Astrocyte of the hippocampus (primary cell): ENCODE measurements at places on chromosomes 2 and 18.
A peak's percentile ranks its signal among the peaks of the same experiment; 100 is the strongest.

DNA sequence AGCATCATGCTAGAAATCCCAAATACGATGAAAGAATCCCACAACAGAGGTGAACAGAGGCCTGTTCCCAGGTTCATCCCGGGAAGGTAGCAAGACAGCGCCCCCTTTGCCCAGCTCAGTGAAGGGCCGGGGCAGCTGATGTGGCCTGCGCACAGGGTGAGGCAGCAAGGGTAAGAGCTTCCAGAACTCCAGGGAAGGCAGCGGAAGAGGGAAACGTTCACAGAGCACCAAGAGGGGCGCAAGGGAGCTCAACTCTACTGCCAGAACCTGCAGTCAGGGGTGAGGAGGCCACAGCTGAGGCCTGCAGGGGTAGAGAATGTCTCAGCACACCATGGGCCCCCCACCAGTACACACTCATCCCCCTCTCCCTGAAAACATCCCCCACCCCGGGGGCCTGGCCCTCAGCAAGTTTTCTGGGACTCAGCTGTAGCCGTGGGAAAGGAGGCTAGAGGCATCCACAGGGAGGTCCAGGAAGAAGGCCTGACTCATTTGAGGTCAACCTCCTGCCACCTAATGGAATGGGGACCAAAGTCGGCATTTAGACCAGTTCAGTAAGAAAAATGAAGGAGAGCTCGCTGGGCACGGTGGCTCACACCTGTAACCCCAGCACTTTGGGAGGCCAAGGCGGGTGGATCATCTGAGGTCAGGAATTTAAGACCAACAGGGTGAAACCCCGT, 95.6 kb upstream of the ASAP2 start:
- no peak for DNase-seq

DNA sequence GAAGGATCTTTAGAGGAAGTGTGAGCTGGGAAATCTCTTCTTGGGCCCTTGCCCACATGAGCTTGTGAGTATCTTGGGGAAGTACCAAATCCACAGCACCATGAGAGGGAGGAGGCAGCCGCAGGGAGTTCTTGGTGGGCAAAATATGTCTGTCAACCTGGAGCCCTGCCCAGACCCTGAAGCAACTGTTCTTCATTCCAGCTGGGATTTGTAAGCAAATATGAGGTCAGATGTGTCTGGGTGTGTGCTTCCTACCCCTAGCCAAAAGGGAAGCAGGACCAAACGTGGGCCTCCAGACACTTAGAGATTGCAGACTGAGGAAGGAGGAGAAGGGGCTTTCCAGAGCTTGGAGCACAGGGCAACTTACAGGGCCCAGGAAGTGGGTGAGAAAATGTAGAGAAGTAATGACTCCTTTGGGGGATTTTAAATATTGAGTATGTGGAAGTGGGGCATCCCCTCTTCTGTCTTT, 41.9 kb downstream of the TMEM247 start:
- peak; percentile 60 for DNase-seq

DNA sequence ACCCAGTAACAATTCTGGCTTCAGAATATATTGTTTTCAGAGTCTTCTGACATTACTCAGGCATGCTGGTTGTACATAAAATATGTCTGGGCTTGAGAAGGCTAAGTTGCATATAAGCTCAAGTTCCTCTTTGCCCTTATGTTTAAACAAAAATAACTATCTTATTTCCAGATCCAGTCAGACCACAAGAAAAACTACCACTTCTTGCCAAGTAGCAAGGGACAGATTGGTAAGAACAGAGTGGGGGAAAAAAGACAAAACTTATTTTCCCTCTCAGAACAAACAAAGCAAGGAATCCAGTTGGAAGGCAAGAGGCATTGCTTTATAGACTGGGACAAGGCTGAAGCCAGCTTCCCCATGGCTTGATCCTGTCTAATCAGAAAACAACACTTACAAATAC, 1036.7 kb upstream of the CELF4 start:
- no peak for DNase-seq

GRCh38 chr2:36659872-36660312, 36.6 kb upstream of the VIT start:
- peak; percentile 44 for DNase-seq

GRCh38 chr2:29487967-29488555, 372.8 kb downstream of the CLIP4 start:
- DNase-seq = peak; percentile 24

GRCh38 chr18:57585421-57585820, 1.1 kb downstream of the FECH start:
- peak; percentile 29 for DNase-seq

GRCh38 chr2:61920548-61920947, 15.1 kb downstream of the COMMD1 start:
- DNase-seq = no peak

DNA sequence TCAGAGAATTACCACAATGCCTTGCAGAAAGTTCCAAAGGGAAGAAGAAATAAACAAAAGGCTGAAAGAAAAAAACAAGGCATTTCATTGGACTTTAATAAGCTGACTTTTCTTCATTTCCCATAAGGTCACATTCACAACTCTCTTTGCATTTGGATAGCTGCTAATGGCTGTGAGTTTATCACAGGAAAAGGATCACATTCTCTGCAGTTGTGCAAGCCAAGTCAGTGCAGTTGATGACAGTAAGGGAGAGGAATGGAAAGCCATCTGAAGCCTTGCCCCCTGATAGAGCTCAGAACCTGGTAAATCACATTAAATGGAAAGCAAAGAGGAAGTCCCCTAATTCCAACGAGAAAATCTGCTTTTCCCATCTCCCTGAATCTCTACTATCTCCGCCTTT, 950.6 kb downstream of the CNTNAP5 start:
- no peak for DNase-seq

- no peak for DNase-seq
Measured at GRCh38 chr2:47006374-47007222, 91.0 kb upstream of the MCFD2 start.

DNA sequence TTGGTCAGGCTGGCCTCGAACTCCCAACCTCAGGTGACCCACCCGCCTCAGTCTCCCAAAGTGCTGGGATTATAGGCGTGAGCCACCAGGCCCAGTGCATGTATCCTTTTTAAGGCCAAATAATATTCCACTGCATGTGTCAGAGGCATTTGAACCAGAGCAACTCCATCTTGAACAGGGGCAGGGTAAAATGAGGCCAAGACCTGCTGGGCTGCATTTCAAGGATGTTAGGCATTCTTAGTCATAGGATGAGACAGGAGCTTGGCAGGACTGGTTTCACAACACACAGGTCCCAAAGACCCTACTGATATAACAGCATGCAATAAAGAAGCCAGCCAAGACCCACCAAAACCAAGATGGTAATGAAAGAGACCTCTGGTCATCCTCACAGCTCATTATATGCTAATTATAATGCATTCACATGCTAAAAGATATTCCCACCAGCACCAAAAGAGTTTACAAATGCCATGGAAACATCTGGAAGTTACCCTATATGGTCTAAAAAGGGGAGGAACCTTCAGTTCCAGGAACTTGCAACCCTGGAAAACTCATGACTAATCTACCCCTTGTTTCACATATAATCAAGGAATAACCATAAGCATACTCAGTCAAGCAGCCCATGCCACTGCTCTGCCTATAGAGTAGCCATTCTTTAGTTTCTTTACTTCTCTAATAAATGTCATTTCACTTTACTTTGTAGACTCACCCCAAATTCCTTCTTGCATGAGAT, 204.6 kb downstream of the RAB3GAP1 start:
- no peak for DNase-seq

DNA sequence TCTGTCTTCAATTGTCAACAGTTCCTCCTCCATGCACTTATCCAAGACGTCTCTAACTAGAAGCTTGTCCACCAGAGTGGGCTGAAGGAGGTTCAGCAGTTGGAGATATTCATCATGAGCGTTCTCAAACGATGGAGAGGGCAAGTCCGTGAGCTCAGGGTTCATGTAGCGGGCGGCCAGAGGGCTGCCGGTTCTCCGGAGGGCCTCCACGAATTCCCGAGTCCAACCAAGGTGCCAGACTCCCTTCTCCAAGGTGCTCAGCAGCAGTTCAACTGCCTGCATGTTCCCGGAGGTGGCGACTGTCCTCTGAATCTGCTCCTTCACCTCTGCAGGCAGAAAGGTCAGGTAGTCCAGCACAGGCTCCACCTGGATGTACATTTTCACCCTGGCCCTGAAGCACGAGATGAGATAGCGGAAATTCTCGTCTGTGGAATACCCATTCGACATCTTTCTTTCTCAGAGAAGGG, 590 bp downstream of the IFIH1 start:
- peak; percentile 29 for DNase-seq

DNA sequence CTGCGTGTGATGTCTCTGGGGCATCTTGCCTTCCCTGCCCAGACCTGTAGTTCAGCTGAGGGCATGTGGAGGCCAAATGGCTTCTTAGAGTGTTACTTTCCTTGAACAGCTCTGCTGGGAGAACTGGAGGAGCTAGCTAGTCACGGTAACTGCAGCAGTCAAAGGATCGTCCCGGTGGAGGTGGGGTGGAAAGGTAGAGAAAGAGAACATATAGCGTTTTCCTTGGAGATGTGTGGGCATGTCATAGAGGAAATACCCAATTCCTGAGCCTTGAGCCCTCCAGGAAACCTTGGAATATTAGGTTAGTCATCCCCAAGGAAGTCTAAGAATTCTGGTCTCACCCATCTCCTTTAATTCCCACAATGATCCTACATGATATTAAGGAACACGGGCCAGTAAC, 33.5 kb upstream of the IL37 start:
- DNase-seq = no peak

- peak; percentile 49 for DNase-seq
Measured at GRCh38 chr2:163044114-163044513, 205.5 kb upstream of the KCNH7 start.

GRCh38 chr2:138124521-138124920, 160.2 kb downstream of the HNMT start:
- no peak for DNase-seq

GRCh38 chr18:6205706-6206105, 209.0 kb downstream of the L3MBTL4 start:
- DNase-seq = peak; percentile 61

DNA sequence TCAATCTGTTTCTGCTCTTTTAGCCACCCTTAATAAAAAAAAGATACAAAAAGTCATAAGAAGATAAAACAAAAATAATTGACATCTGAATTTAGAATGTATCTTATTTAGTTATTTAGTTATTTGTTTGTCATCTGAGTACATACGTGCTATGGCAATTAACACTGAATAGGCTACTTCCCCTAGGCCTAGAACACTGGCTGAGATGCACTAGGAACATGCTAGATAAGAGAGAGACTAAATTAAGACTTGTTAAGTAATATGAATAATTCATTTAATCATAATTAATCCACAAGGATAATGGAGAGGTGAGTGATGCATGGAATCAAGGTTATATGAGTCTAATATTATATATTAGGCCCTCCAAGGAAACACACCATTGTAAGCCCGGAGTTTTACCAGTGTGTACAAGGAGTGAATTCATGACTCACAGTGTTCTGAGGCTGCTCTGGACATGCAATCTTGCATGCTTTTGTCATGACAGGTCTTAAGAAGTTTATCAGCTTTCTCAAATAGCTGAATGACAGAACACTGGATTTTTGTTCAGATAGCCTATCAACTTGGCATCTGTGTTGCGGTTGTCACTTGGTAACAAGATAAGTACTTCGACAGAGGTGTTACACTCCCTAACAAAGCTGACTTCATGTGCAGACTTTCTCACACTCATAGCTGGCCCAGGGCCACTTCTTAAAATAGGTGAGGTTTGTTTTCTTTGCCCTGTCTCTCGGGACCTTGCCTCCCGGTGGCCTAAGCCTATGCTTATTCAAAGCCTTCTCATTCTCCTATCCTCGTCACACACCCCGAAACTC, 5.0 kb upstream of the SERPINB2 start:
- DNase-seq = peak; percentile 87

DNA sequence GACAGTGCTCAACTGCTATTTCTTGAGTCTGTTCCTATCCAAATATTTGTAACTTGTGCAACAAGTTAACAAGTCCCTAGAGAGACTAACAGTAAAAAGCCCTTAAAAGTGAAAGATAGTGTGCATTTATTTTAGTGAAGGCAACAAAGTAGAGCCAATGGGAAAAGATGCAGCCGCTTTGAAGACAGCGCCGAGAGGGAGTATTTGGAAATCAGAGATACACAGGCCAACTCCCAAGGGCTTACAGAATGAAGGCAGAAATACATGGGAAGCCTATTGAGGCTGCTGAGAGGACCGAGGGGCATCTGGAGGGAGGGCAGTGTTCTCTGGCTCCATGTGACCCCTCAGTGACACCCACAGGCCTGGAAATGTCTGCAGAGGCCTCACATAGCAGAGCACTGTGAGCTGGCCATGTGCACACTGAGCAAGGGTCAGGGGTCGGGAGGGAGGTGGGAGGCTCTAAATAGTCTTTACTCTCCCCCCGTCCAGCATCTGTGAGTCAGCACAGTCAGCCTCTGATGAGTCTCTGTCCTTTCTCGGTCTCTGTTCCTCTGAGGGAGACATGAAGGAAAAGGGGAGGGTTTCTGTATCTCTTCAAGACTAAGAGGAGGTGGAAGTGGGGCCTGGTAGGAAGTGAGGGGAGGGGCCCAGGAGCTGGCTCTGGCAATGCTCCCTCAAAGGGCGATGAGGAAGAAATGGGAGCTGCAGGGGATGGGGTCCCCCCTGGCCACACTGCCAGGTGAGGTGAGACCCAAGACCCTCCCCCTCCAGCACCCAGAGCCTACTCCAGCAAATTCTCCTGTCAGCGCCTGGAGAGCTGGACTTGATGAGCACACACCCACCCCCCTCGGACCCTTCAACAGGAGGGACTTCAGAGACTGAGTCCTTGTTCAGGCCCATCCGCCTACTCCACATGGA, 133.6 kb downstream of the SP3 start:
- DNase-seq = no peak
